ENCODE measurements at places on chromosomes 16 and 17. TPM values are rescaled to one million over a fixed set of nuclear protein-coding genes. Genes with fewer than 3 reads are reported as not detected.

Gene CETP
- 0.08 TPM for total RNA-seq

Gene TBC1D3C
- not detected for total RNA-seq

Gene LDAF1
- 33.5 TPM for total RNA-seq

Gene PPL
- not detected for total RNA-seq

Gene SPIRE2
- total RNA-seq: 2.3 TPM

Gene OR3A3
- not detected for total RNA-seq

Gene IRX6
- total RNA-seq: not detected

Gene C16orf89
- total RNA-seq: not detected

Gene RPUSD1
- total RNA-seq: 35.7 TPM

Gene HSPB9
- not detected for total RNA-seq

Gene EVI2A
- 10.7 TPM for total RNA-seq

Gene WFDC1
- 143 TPM for total RNA-seq

Gene CTRL
- 0.09 TPM for total RNA-seq

Gene TMEM92
- total RNA-seq: not detected

Gene CDK3
- total RNA-seq: 2.0 TPM

Gene TLCD2
- 0.95 TPM for total RNA-seq

Gene SSH2
- total RNA-seq: 12.9 TPM

Gene ABCA3
- not detected for total RNA-seq
